ENCODE measurements at places on chromosomes 5 and 9. TPM values are rescaled to one million over a fixed set of nuclear protein-coding genes. Genes with fewer than 3 reads are reported as not detected.

The PROB1 gene
- 0.27 TPM for total RNA-seq

The GABRB2 gene
- 0.49 TPM for total RNA-seq

The FAT2 gene
- total RNA-seq: not detected

The PCDHB8 gene
- total RNA-seq: 0.71 TPM

The PRELID2 gene
- 19.9 TPM for total RNA-seq

The TBCA gene
- total RNA-seq: 231 TPM

- peak; percentile 73 for DNase-seq
Measured at GRCh38 chr5:160508780-160509361, 87.2 kb downstream of the PTTG1 start.

DNA sequence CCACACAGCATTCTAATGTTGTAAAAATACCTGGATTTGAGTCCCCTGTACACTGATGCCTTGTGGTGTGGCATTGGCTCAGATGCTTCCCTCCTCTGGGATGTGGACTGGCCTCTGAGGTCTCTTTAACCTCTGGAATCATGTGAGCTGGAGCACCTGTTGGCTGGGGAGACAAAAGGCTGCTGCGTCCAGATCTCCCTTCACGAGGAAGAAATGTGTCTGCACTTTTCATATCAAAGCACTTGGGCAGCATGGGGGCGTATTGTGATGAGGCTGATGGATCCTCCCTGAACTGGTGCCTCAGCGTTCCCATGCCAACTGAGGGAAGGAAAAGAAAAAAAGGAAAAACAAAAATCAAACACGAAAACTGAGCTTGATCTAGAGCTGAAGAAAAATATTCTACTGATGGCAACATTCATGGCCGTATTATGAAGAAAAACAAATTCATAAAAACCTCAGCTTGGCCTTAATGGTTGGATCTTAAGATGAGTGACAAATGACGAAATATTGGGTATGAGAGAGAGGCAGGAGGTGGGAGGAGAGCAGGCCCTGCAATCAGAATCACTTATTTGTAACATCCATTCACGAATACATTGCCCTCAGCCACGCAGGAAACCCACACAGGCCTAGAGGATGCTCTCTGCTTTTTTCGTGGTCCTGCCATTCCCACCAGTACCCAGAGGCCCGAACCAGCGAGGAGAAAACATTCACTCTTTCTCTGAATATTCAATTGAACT, 26.2 kb downstream of the GRIA1 start:
- no peak for DNase-seq

DNA sequence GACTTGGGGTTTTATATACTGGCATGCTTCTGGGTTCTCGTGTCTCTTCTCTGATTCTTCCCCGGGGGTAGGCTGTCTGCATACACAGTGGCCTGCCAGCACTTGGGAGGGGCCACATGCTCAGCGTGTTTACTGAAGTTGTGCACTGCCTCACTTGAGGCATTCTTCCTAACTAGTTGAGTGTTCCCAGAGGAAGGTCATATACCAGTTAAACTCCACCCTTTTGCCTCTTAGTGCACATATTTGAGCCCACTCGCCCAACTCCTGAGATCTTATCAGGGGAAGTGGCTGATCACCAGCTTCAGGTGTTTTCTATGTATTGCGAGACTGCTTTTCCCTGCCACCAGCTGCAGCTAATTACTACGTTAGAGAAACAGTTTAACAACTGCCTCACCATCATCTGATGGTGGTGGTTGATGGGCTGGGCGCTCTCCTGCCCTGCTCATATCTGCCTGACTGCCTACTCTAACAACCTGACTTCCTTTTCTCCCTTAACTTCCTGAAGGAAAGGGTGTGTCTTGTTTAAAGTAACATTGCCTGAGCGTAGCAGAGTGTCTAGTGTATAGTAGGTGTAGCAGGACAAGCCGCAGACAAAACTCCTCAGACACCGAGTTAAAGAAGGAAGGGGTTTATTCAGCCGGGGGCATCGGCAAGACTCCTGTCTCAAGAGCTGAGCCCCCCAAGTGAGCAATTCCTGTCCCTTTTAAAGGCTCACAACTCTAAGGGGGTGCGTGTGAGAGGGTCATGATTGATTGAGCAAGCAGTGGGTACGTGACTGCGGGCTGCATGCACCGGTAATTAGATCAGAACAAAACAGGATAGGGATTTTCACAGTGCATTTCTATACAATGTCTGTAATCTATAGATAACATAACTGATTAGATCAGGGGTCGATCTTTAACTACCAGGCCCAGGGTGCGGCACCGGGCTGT, 60.1 kb upstream of the CLINT1 start:
- DNase-seq: no peak

- no peak for DNase-seq
Measured at GRCh38 chr5:66769839-66770617, 173.8 kb downstream of the MAST4 start.

GRCh38 chr5:77852068-77852513, 76.0 kb upstream of the TBCA start:
- DNase-seq: no peak

GRCh38 chr5:140014751-140015150, 28.3 kb downstream of the NRG2 start:
- DNase-seq: no peak

DNA sequence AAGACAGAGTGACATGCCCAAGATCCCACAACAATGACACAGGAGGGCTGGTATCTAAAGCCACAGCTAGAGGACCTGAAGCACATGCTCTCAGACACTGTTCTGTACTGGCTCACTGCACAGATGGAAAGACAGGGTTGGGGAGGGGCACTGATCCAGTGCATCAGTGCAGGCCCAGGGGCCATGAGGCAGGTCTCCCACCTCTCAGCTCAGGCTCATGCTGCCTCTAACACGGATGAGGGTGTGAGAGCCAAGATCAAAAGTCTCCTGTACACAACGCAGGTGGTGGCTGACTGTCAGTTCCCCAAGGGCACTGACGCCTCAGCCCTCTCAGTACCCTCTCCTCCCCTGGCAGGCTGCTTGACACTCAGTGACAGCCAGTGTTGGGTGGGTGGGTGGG, 10.9 kb downstream of the RAPGEF1 start:
- no peak for DNase-seq

- DNase-seq: no peak
Measured at GRCh38 chr5:171454549-171454948, 35.1 kb downstream of the FGF18 start.

DNA sequence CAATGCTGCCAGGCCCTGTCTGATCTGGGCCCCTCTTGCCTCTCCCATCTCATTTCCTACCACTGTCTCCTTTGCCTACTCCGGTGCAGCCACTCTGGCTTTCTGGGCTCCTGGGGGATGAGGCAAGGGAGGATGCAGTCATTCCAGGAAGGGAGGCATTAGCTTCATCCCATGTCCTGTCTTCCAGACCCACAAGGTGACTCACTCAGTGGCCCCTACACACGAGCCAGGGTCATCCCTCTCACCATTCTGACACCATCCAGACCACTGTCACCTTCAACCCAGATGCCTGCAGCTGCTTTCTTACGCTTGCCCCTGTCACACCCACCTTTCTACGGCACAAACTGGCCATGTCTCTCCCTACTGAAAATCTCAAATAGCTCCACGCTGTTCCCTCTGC, 19.1 kb downstream of the ACSL6 start:
- no peak for DNase-seq

- no peak for DNase-seq
Measured at GRCh38 chr5:116722651-116723050, 148.0 kb upstream of the SEMA6A start.

Data from sigmoid colon (tissue), 7 donors.